ENCODE measurements at places on chromosomes 11 and 22.
A peak's percentile ranks its signal among the peaks of the same experiment; 100 is the strongest.

- no peak for DNase-seq
Observed at GRCh38 chr22:35033635-35034296, 32.2 kb upstream of the ISX start.

DNA sequence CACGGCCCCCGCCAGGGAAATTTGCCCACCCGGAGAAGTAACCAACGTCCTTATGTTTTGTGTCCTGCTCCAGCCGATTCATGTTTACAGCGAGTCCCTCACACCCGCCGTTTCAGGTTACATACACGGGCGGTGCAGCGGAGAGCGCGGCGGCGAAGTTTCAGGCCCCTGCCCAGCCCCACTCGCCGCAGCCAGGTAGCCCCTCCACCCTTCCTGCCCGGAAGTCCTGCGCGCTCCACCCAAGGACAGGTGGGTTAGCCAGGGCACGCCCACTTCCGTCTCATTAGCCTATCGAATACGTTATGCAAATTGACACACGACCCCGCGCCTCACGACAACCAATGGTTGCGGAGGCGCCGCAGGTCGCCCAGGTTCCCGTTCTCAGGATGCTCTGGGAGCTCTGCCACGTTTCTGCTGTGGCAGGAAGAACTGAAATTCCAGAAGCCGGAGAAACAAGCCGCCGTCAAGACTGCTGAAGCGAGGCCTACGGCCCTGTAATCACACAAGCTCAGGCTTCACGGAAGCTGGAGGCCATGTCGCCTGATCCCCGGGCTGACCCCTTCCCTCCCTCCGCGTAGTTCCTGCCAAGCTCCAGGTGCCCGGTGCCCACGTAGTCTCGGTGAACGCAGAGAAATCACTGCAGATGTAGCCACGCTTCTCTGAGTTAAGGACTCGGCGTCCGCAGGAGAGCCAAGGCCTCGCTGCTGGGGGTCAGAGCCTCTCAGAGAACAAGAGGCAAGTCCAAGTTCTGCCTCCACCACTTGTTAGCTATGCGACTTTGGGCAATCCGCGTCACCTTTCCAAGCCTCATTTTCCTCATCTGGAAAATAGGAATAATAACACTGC, 22.4 kb upstream of the MYH9 start:
- DNase-seq: no peak

GRCh38 chr22:43670513-43670912, 141.6 kb downstream of the EFCAB6 start:
- DNase-seq: no peak

DNA sequence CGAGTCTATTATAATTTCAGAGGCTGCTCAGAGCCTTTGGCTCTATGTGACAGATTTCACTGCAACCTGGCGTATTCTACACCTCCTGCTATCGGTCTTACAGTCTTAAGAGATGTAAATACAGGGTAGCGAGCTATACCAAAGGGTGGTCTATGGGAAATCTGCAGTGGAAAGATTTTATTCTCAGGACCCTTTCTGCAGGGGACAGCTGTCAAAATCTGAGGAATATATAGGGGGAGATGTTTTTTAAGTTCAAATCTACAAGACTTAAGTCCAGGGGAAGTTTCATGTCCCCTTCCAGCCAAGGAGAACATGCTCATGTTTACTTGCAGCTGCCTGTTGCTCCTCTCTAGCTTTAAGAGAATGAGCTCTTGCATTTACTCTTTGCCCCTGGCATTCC, 62.7 kb downstream of the MICAL2 start:
- no peak for DNase-seq

- DNase-seq: no peak
Observed at GRCh38 chr11:114478001-114478410, 38.7 kb downstream of the REXO2 start.

DNA sequence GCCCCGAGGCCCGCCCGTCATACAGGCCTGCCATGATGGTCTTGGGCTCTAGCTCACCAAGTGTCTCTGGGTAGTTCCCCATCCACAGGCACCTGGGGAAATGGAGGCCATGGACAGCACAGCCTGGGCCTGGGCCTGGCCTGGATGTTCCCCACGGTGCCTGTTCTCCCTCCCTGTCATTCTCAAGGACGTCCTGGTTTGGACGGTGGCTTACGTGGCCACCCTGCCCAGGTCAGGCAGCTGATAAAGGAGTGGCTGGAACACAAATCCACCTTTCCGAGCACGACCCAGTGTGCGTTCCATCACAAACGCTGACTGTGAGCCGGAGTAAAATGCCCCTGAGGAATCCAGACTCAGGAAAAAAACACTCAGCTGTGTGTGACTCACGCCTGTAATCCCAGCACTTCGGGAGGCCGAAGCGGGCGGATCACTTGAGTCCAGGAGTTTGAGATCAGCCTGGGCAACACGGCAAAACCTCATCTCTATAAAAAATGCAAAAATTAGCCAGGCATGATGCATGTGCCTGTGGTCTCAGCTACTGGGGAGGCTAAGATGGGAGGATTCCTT, 41.2 kb upstream of the TESMIN start:
- peak; percentile 7 for DNase-seq

- DNase-seq: no peak
Observed at GRCh38 chr11:94639901-94640721, 72.9 kb downstream of the PIWIL4 start.

GRCh38 chr11:69295995-69296889, 2.3 kb downstream of the MYEOV start:
- DNase-seq: peak; percentile 85

DNA sequence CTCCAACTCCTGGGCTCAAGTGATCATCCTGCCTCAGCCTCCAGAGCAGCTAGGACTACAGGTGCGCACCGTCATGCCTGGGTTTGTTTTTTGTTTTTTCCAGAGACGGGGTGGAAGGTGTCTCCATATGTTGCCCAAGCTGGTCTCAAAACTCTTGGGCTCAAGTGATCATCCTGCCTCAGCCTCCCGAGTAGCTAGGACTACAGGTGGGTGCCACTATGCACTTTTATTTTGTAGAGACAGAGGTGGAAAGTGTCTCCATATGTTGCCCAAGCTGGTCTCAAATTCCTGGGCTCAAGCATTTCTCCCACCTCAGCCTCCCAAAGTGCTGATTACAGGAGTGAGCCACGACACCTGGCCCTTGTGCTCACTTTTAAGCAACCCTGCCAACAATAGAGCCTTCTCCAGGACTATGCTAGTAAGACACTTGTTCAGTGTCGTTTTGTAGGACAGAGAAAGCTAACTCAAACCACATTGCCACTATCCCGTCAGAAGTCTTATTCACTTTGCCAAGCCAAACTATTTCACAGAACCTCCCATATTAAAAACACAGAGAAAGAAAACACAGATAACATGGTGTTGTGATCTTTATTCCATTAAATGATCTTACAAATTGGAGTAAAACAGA, 9.4 kb upstream of the PLAAT3 start:
- peak; percentile 32 for DNase-seq

- no peak for DNase-seq
Observed at GRCh38 chr11:10537600-10537999, 3.4 kb downstream of the RNF141 start.

Data from adipocyte (in vitro differentiated cells).